ENCODE measurements at places on chromosomes 2 and 18.

DNA sequence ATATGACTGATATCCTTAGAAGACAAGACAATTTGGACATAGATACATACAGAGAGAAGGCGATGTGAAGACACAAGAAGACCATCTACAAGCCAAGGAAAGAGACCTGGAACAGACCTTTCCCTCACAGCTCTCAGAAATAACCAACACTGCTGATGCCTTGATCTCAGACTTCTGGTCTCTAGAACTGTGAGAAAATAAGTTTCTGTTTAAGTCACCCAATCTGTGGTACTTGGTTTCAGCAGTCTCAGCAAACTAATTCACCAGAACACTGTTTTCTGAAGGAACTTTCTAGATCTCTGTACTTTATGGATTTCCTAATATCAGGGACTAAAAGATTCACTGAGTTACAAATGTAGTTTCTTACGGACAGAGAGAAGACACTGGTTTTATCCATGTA lies 58.8 kb downstream of the NAB1 start:
- no peak for DNase-seq

GRCh38 chr2:235988271-235989015 lies 179.7 kb downstream of the GBX2 start:
- DNase-seq, result no peak

GRCh38 chr2:174400853-174401252 lies 5.3 kb downstream of the SCRN3 start:
- DNase-seq, result no peak

- DNase-seq, result no peak
These were observed 45.7 kb downstream of the APOB start for GRCh38 chr2:20997953-20998722.

- DNase-seq, result peak; percentile 60
These were observed 190.1 kb downstream of the TTC32 start for GRCh38 chr2:19711470-19712372.

DNA sequence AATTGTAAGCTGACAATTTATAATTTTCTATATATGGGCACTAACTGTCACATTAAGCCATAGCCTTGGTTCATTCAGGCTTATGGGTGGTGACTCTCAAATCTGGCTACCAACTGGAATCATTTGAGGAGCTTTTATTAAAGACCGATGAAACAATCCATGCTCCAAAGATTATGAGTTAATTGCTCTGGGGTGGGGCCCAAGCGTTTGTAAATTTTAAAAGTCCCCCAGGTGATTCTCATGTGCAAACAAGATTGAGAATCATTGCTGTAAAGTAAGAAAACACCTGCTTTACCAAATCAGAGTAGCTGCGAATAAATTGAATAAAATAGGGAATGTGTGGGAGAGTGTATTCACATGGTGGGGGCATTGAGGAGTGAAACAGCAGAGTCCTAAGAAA lies 76.1 kb upstream of the RAB27B start:
- no peak for DNase-seq

DNA sequence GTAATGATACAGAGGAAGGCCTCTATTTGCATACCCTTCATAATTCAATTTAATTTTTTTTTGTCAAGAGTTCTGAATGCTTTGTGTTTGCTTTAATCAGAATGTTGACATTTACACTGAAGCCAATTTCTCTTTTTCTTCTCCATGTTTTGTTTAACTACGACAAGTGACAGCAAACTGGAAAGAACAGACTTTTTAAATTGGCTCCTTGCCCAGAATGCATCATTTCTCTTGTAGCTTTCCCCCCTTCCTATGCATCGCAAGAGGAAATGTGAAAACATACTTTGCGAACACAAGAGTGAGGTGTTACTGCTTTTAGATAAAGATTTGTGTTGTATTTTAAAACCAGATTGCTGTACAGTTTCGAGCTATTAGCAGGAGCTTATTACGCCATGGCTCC lies 955.2 kb upstream of the CELF4 start:
- DNase-seq, result no peak

DNA sequence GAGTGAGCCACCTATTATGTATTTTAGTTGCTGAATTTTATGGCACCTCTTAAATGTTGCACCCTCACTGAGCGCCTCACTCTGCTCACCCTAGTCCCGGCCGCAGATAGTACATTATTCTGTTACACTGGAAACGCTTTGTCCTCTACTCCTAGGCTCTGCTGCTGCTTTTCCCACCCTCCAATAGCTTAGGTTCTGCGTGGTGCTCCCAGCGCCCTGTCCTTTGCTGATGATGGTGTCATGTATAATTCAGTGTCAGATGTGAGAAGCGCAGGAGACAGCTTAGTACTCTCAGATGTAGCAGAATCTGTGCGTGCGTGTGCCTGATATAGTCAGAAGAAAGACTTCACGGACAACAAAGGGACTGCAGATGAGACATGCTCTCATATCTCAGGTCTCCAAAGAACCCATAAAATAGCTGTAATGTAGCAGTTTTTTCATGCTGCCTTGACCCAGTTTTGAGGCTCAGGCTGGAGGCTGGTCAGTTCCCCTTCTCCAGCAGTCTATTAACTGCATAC lies 1.4 kb upstream of the REEP1 start:
- DNase-seq, result no peak

DNA sequence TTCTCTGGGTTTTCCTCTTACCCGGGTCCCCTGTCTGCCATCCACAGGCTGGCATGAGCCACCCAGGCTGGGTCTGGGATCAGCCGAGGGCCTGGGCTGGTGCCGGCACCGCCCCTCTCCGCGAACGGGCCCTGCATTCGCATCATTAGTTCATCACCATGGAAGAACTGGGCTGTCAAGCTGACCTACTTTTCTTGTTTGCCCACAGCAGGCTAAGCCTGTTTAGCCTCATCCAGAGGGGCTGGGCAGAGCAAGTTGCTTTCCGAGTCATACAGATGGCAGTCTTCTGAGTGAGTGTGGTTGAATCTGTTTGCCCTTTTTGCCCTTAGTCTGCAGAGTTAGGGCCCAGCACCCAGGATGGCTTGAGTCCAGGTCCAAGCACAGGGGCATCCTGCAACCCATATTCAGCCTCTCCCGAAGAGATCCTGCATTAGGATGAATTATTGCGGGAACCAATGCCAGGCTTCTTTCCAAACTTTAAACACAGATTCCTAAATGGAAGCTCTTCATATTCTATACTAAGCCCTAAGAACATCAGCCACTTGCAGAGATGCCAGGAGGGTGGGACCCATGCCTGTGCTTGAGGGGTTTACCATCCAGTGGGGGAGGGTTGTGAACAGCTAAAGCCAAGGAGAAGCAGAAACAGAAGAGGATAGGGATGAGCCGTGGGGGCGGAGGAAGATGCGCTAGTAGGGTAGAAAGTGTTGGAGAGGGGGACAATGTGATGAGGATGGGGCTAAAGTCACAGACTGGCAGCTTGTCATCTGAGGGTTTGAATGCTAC lies 68.0 kb downstream of the NPAS2 start:
- no peak for DNase-seq

DNA sequence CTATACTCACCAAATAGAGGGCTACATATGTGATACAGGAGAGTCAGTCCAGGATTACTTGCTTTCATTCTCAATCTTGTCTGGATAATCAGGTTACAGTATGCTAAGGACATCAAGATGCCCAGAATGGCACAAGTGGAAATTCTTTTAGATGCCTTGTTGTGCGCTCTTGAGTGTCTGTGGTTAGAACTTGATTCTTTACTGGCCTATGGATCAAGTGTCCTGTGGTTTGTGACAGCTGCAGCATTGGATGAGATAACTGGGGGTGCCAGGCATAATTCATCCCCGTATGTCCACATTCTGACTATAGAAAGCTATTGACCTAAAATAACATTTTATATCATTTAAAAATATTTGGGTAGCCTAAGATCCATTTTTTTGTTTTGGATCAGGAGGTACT lies 40.1 kb downstream of the CDC42EP3 start:
- DNase-seq, result no peak

DNA sequence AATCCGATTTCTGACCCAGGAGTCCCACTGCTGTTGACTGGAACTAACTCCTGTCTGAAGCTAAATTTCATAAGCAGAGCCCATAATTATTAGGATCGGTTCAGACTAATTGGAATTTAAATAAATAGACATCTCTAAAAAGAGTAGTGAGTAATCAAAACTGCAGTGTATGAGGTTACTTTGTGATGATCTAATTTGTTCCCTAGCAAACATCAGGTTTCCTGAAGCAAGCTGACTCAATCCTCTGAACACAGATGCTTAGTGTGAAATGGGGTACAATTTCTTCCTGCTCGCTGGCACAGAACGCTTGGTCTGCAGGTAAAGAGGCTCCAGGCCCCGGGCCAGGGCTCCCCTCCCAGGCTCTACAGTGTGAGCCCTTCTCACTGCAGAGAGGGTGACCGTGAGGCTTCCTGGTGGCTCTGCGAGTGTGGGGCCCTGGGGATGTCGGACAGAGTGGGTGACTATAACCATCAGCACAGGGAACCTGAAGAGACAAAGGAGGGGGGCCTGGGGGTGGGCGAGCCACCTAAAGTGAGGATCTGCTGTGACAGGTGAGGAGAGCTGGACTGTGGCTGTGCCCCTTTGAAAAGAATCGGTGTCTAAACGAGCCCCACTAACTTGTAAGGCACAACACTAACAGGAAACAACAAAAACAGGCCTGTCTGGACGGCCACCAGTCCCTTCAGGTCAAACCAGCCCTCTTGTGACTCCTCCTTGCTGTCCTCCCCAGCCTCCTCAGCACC lies 20.2 kb downstream of the CHST10 start:
- no peak for DNase-seq

DNA sequence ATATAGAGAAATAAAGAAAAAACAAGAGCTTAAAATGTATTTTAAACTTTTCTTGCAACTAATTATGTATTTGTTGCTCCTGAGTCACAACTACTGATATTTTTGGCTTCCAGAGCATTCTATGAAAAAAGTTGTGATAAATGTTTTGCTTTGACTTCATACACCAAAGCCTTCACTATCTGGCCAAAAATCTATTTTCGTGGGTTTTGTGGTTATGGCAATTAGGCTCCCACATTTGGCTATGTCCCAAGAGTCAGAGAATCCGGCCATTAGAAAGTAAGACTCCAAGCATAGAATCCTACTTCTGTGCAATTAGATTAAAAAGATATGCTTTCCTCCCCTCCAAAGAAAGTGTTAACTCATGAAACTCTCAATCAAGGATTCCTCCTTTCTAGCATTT lies 1456.1 kb upstream of the ACVR2A start:
- DNase-seq, result no peak

- peak; percentile 60 for DNase-seq
These were observed 249.0 kb downstream of the TRIB2 start for GRCh38 chr2:12965540-12966269.

DNA sequence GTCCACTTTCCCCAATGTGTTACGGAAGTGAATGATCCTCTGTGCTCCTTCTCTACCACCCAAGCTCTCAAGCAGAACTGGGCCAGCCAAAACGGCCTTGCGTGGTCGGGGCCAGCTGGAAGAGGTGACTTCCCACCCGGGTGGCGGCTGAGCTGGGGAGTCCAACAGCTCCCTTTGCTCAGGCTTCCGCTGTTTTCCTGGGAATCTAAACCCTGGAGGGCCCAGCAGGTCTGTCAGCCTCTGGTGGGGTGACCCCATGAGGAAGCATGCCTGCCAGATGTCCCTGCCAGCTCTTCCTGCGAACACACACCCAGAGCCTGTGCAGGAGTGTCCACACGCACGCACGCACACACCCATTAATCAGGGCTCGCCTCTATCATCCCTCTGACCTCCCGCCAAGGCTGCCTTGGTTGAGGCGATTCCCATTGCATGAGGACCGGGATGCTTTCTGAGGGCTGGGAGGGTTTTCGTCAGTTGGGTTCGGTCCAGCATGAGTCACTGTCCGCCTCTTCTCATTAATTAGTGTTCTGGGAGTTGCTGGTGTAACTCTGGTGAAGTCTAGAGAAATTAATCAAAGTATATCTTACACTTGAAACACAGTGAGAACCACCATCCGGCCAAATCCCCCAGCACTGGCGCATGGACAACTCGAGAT lies 90.6 kb downstream of the TWIST2 start:
- no peak for DNase-seq

DNA sequence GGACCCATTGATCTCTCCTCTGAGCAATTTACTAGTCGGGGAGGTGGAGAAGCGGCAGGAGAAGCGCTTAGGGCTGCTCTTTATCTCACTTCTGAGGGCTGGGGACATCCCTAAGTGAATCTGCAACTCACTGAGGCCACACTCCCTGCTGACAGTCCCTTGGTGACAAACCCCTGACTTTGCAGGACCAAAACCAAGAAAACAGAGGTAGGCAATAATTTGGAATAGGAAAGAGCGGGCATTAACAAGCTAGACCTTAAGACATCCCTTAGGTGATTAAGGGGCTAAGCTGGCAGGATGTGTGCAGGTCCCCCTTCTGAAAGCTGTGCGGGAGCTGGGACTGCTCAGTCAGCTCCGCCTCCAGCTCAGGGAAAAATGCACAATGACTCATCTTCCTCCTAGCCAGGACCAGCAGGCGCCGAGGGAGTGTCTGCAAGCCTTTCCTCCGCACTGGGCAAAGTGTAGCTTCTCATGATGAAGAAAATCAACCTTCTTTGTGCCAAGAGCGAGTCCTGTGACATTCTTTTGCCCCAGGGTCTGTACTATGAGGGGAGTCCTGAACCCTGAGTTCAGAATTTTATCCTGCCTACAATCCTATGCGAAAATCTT lies 63.3 kb downstream of the BOD1L2 start:
- no peak for DNase-seq

GRCh38 chr2:189440644-189440946 lies 679 bp upstream of the WDR75 start:
- no peak for DNase-seq

DNA sequence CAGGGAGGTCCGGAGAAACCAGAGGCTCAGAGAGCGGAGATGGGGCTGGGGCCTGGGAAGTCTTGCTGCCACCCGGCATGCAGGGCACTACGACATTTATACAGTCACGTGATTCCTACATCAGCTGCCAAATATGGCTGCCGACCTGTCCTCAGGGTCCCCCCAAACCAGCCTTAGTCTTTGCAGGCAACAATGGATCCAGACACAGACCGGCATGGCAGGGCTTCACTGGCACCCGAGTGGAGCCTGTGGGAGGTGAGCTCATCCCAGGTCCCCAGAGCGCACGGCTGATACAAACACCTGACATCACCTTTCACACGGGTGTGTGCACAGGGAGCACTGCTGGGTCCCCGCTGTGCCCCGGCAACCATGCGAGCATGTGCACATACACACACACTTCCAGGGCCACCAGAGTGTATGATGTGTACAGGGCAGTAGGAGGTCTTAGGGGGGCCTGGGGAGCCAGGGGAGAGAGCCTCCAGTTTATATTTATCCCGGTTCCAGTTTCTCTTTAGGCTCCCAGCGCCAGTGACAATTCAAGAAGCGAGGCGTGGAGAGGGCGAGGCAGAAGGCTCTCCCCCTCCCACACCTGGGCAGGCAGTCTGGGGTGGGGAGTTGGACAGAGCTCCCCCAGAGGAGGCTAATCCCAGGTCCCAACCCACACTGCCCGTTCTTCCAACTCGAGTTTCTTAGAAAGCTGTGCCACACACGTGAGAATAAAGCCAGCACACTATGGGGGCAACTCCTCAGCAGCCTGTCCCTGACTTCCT lies 2.7 kb downstream of the SEMA4C start:
- no peak for DNase-seq

DNA sequence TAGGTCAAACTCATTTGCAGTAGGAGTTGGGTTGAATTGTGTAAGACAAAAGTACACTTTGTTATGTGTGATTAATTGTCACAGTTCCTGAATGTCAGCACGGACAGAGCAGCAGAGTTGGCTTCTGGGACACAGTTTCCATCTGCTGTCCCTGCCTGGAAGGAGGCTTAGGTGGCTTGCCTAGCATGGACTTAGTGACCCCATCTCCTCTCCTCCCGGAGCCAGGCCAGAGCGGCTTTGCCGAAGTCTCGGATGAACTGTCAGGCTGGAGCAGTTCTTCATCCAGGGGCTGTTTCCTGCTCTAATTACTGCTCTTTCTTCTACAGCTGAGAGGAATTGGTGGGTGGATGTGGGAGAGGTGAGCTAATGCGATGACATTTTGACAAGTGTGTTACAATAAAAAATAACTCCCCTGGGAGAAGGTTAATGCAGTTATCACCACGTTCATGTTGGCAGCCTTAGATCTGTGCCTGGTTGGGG lies 102.0 kb downstream of the SH3RF3 start:
- DNase-seq, result no peak
